Nephron progenitor cell (in vitro differentiated cells): ENCODE measurements at places on chromosomes 1 and 21.

DNA sequence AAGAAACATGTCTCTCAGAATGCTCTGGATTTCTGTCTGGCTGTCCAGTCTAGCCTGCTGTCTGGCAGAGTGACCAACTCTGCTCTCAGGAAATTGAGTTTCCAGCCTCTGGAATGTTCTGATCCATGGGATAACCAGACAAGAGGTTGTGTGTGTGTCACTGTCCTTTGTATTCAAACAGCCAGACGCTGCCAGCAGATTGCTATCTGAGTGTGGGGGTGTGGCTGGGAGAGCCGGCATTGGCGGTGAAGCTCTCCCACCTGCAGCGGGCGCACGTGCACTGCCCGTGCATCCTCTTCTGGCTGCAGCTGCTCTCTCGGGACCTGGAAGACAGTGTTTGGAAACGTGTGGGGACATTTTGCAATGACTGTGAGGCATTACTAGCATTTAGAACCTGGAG is 26.1 kb downstream of the PKP1 start:
- DNase-seq, result peak; percentile 70

DNA sequence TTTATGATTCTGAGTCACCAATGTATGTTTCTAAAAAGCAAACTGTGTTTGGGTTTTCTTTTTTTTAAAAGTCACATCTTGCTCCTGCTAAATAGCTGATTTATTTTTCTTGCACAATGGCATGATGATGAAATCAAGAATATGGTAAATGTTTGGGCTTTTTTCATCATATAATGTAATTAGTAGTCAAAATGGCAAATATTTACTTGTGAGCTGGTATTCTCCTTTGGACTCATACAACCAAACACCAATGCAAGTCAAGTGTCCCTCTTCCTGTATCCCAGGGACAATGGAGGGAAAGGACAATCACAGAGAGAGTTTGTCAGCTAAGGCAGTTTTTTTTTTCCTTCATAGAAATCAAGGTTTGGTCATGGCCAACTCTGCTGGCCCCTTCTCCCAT is 94.6 kb upstream of the RALGPS2 start:
- DNase-seq, result no peak

DNA sequence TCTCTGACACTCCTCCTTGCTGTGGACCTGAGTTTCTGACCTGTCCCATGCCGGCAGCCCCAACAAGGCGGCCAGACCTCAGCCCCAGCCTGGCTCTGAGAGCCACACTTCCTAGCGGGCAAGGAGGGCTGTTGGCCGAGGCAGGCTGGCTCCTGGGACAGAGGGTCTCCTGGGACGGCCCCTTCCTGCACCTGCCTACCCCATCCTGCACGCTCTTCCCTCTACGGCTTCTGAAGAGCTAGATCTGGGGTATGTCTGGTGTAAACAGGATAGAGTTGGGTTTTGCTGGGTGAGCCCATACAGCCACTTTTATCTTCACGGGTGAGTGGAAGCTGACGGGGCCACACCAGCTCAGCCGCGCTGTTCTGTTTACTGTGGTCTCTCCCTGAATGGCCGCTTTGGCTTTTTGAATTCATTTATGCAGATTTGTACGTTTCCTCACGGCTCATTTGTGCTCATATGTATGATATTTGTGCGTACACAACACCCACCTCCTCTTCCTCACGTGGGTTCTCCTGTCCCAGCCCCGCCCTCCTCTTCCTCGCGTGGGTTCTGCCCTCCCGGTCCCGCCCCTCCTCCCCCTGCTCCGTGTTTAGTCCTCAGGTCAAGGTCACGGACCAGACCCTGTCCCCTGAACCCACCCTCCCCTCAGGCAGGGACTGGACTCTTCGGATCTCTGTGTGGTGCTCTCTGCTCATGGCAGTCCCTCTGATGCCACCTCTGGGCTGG is 34.7 kb upstream of the POFUT2 start:
- no peak for DNase-seq

- DNase-seq, result no peak
Observed at GRCh38 chr1:154821083-154821482, 49.0 kb downstream of the KCNN3 start.

DNA sequence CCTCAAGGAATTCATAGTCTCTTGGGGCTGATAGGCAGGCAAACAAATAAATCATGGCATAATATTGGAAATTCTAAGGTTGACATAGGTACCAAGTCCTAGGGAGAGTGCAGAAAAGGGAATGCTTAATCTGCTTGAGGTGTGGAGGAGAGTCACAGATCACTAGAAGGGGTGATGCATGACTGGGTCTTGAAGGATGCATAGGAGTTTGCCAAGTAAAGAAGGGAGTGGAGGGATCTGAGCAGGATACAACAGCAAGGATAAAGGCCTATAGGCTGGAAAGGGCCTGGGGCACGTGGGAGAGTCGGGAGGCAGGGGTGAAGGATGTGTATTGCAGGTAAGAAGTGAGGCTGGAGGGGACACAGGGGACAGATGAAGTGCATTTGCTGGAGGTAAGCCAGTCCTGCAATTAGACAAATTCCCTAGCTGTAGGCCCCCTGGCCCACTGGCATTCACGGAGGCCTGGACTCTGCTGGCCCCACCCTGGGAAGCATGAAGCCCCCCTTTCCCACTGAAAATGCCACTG is 15.9 kb downstream of the IGSF21 start:
- DNase-seq, result no peak

DNA sequence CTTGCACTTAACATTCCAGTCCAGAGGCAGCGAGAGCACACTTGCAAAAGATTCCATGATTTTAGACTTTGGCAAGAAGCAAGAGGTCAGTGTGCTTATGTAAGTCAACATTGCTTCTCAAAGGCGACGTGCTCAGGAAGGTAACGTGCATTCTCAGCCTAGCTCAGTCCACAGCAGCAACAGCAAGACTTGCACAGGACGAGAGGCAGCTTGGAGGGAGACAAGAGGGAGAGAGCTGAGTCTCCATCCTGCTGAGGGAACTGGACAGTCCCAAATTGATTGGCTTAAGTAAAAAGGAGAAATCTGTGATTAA is 56.5 kb downstream of the PTP4A2 start:
- DNase-seq, result no peak

GRCh38 chr1:182795563-182796228 is 6.1 kb downstream of the NPL start:
- no peak for DNase-seq

GRCh38 chr21:14583629-14584255 is 37.6 kb upstream of the SAMSN1 start:
- no peak for DNase-seq

GRCh38 chr1:34140011-34140676 is 24.9 kb downstream of the CSMD2 start:
- no peak for DNase-seq

- DNase-seq, result no peak
Observed at GRCh38 chr1:184915463-184916090, 58.7 kb downstream of the NIBAN1 start.

- no peak for DNase-seq
Observed at GRCh38 chr1:158951956-158952355, 20.6 kb downstream of the PYHIN1 start.

- no peak for DNase-seq
Observed at GRCh38 chr1:197374428-197374827, 106.4 kb downstream of the CRB1 start.

DNA sequence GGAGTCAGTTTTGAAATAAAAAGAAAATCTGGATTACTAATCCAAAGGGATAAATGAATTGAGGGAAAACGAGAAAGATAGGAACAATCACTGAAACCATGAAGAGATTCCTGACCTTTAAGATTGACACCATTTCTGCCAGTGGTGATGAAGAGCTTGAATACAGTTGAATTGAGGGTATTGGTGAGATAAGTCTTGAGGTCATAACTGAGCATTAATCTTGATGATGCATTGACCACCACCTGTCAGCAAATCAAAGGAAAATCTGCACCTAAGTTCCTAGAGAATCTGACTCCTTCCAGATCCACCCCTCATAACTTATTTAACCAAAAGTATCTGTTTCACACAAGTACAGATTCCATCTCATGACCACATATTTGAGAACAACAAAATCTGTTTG is 21.6 kb downstream of the RPS27 start:
- DNase-seq, result no peak

GRCh38 chr1:109902204-109902985 is 8.3 kb upstream of the CSF1 start:
- no peak for DNase-seq

DNA sequence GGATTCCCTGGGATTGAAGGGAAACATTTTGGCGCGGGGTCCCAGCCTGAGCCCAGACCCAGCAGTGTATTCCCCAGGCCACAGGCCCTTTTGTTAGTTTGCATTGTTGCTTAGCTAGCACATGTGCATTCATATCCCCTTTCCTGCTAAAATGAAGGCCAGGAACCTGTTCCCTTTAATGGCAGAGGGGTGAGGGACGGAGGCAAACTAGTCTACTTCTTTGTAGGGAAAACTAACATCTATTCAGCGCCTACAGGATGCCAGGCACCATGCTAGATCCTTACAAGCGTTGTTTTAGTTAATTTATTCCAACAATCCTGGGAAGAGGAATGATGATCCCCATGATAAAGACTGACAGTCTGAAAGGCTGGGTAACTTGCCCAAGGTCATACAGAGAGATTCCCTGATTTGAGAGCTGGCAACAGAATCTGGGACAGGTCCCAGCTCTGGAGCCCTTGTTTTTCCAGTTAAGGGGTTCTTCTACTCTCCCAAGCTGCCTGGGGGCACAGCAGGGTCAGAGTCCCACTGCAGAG is 595 bp upstream of the E2F2 start:
- DNase-seq, result no peak

DNA sequence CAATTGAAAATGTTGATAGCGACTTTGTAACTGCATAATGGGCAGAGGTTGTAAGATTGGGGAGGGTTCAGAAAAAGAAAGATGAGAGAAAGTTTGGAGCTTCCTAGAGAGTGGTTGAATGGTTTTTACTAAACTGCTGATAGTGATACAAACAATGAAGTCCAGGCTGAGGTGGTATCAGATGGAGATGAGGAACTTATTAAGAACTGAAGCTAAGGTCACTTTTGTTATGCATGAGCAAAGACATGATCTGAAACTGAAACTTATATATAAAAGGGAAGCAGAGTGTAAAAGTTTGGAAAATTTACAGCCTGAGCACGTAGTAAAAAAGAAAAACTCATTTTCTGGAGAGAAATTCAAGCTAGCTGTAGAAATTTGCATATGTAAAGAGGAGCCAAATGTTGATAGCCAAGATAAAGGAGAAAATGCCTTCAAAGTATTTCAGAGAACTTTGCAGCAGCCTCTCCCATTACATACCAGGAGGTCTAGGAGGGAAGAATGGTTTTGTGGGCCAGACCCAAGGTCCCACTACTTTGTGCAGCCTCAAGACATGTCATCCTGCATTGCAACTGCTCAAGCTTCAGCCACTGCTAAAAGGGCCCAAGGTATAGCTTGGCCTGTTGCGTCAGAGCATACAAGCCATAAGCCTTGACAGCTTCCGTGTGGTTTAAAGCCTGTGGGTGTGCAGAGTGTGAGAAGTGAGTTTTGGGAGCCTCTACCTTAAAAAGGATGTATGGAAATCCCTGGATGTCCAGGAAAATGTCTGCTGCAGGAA is 843.9 kb downstream of the AMY1C start:
- no peak for DNase-seq

- DNase-seq, result no peak
Observed at GRCh38 chr1:66462313-66462712, 71.6 kb upstream of the SGIP1 start.

DNA sequence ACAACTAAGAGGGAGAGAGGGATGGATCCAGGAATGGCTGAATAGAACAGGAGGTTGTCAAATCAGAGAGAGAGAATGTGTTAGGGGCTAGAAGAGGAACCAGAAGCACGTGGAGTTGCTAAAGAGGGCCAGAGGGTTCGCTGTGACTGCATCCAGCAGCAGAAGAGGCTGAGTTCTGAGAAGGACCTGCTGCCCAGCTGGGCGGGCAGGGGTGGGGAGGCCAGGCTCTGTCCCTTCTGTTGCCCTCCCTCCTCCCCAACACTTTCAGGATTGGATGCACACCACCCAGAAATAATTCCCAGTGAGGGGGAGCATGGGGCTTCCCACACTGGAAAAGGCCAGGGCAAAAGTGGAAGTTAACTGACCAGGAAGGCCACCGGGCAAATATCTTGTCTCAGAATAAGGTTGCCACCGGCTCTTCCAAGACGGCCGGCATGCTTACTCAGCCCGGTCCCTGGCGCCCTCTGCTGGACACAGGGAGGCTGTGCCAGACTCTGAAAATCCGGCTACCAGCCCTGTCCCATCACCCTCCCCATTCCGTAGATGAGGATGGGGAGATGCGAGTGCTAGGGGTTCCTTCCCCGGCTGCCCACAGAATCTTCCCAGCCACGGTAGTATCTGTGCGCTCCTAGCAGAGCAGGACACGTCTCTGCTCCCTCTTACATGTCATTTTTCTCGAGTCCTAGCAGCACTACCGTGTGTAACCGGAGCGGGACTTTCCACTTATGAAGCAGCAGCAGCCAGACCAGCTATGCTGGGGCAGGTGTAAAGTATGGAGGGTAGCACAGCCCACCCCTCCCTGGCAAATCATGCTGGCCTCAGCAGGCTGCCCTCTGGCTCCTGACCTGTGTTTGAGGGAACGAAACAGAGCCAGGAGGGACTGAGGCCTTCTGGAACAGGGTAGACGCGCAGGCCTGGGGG is 46.8 kb upstream of the A3GALT2 start:
- peak; percentile 91 for DNase-seq

DNA sequence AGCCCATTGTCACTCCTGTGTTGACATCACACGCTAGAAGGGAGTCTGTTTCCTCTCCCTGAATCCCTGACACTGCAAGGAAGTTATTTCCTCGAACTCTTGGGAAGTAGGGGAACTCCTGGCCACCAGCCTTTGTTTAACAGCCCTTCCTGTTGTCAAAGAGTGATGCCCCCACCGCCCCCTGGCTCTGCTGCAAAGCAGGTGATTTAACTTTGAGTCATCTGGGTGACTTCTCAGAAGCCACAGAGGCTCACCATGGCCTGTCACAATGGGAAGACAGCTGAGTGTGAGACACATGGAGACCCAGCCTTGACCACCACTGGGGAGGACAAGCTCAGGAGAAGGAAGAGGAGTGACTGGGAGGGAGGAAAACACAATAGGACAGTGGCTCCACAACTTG is 182.8 kb downstream of the PSMG1 start:
- DNase-seq, result no peak

- DNase-seq, result peak; percentile 39
Observed at GRCh38 chr1:180235077-180235501, 5.0 kb downstream of the LHX4 start.

DNA sequence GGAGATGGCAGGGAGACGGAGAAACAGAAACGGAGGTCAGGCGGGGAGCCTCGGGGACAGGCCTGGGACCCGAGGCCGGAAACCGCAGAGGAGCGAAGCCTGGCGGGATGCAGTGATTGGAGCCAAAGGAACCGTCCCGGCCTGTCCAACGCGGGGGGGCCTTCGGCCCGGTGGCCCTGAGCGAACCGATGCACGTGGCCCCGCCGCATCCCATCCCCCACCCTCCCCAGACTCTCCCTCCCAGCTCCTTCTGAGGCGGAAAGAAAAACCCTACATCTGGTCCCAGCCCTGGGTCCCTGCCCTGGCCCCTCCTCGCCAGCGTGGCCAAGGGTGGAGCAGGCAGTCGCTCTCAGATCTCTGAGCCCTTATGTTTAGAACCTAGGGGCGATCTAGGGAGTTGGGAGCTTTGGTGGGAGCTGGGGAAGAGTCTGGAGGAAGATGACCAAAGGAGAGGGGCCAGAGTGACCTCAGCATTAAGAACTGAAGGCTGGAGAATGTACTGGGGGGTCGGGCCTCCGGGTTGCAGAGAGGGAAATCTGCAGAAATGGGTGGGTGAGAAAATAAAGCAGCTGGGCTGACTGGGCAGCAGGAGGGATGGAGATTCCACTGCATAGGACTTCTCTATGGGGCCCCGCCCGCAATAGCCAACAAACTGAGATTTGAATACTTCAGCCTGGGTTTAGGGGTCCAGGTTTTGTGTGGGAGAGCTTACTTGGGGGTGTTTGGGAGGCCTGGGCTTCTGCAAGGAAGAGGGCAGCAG is 1.5 kb upstream of the CRABP2 start:
- peak; percentile 82 for DNase-seq
